NCI-H1417 (cell line): ENCODE measurements at places on chromosomes 11 and 22.

DNA sequence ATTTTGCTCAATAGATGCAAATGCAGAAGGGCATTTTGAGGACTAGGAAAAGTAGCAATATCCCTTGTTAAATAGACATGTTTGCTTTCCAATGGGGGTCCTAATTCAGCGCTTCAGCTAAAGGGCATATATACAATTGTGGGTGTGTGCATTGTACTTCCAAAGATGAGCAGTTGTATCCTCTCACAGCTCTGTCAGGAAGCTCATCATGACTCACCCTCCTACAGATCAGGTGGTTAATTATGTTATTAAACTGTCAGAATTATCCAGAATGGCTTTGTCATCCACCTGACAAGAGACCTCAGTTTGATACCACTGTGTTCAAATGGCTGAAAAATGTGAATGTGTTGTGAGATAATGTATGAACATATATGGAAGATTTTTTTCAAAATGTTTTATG lies 252.2 kb upstream of the MTNR1B start:
- no peak for DNase-seq

DNA sequence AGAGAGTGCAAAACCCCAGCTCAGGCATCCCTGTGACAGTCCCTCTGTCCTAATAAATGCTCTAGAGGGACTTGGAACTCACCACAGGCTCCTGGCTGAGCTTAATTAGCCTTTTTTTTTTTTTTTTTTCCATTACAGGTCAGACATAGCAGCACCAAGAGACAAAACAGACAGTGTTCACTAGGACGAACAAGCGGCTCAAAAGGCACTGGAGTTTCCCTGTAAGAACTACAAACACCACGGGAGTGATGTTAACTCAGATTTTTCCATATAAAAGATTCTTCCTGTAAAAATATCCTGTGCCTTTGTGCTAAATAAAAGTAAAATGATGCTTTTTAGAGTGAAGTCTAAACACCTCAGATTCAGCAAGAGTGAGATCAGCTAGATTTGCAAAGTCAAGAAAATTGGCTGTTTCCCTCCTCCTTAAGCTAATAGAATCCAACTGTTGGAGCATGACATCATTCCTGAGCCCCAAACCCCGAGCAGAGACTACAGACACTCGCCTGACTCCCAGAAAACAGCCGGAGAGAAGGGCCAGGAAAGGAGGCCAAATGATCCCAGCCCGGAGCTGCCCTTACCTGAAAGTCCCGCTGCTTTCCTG lies 101.0 kb upstream of the AKIP1 start:
- peak; percentile 43 for DNase-seq

DNA sequence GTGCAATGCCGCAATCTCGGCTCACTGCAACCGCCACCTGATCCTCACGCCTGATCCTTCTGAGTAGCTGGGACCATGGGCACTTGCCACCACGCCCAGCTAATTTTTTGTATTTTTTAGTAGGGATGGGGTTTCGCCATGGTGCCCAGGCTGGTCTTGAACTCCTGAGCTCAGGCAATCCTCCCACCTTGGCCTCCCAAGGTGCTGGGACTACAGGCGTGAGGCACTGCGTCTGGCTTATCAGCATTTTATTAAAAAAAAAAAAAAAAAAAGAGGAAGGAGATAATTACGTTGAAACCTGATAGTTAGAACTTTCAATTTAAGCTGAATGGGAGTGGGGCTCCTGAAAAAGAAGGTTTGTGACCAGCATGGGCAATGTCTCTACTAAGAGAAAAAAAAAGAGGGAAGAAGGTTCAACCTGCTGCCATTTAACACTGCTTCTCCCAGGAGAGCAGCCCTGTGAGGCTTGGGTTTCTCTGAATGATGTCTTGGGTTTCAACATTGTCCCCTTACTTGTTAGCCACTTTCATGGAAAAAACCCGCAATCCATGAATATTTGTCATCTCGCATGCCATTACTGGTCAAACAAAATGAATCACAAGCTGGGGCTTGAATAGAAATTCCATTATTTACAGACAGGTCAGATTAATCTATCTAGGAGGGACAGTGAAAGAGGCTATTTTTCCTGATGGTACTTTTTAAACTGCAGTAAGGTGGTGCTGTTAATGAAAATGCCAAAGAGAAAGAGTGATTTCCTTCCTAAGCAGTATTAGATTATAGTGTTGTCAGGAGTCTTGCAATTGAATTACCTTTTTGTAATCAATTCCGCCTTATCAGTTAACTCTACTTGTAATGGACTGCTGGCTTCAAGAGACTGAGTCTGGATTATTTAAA lies 72.5 kb downstream of the PACS1 start:
- no peak for DNase-seq

- peak; percentile 48 for DNase-seq
These were observed 85.0 kb downstream of the SERGEF start for GRCh38 chr11:17927681-17928343.

DNA sequence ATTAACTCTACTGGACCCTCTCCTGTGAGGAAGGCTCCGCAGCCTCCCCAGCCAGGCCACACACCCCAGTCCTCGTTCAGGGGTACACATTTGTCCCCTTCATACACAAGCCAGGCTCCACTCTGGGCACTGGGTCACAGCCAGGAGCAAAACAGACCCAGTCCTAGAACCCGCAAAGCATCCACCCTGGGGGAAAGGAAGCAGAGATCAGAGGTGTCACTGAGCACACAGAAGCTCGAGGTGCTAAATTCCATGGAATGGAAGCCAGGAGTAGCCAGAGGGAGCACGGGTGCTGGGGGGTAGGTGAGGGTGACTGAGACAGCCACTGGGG lies 43.6 kb upstream of the TH start:
- DNase-seq, result no peak
